Upper lobe of right lung (tissue), 1 donor: ENCODE measurements at places on chromosomes 7 and 10. TPM values are rescaled to one million over a fixed set of nuclear protein-coding genes. Genes with fewer than 3 reads are reported as not detected.

Gene NPC1L1
- total RNA-seq: 0.17 TPM

Gene SLC26A5
- total RNA-seq: 1.9 TPM

Gene WDR86
- 1.3 TPM for total RNA-seq

Gene SPDYE2B
- total RNA-seq: not detected
